ENCODE measurements at places on chromosomes 4 and X.

GRCh38 chr4:182206266-182206665, 36.9 kb upstream of the TENM3 start:
- DNase-seq, result no peak

DNA sequence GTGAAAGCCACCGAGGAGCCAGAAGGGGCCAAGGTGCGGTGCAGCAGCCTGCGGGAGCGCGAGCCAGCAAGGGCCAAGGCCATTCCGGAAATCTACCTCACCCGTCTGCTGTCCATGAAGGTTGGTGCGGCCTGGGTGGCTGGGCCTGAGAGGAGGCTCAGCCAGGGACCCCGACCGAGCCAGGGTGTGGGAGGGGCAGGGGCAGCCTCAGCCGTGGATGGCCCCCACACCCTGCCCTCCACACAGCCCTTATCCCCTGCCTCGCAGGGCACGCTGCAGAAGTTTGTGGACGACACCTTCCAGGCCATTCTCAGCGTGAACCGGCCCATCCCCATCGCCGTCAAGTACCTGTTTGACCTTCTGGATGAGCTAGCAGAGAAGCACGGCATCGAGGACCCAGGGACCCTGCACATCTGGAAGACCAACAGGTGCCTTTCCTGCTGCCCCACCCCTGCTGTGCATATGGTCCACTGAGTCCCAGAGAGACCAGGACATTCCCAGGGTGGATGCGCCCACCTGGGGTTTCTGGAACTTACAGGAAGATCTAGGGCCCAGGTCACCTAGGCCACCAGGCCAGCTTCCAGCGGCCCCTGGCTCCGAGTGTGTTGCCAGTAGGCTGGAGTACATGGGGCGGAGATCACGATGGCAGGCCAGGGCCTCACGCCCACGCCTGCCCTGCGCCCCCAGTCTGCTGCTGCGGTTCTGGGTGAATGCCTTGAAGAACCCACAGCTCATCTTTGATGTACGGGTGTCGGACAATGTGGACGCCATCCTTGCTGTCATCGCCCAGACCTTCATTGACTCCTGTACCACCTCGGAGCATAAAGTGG, 3.4 kb upstream of the SRPK3 start:
- no peak for DNase-seq

DNA sequence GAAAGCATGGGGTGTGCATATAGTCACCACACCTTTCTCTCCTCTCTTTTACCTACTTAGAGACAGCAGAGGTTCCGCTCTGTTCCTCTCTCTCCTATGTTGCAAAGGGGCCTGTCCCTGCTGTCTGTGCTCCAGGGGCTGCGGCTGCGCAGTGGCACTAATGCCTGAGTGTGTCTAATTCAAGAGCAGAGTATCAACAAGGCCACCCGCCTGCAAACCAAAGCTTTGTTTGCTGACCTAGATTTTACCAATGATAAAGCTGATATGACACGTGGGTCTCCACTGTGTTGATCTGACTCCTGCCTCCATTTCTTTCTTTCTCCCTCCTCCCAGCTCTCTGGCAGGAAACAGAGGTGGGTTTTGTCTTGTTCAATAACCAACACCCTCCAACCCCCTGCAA, 74.9 kb downstream of the NSG1 start:
- peak; percentile 5 for DNase-seq

DNA sequence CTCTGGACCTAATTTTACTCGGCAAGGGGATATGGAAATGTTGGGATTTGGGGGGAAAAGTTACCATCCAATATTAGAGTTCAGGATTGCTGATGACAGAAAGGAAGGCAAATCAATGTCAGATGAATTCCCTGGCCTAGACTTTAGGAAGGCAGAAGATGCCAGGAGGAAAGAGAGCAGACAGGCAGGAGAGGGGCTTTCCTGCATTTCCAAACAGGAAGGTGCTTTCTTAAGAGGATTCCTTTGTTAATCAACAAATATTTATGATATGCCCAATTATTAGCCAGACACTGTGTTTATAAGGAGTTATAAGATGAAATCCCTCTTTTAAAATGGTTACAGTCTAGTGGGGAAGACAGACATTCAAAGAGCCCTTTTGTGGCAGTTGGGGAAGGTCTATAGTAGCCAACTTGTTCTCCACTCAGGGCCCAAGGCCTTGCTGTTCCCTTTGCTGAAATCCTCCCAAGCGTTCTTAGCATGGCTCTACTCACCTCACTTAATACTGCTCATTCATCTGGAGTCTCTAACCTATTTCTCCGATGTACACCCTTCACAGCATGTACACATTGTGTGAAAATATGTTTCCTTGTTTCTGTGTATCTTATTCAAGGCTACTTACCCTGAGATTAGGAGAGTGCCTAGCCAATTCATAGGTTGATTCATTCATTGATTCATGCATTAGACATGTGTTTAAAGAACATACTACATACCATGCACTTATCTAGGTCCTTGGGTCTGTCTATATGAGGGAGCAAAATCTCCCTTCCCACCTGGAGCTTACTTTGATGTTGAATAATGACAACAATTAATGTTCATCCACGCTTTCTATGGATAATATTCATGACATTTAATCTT, 5.3 kb downstream of the IGFBP7 start:
- no peak for DNase-seq

DNA sequence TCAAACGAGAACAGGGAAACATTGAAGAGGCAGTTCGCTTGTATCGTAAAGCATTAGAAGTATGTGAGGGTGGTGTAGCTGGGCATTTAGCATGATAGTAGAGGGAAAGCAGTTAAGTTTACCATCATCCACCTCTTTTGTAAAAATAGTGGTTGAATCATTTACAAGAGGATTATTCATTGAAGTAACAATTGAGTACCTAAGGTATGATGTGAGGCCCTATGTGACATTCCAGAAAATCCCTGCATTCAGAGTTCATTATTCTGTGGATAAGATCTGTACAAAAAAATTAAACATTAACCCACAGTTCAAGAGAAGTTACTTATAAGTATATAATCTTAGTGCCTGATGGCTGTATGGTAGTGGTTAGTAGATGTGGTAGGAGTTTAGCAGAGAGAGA, 22.2 kb upstream of the GCNA start:
- DNase-seq, result no peak

- DNase-seq, result no peak
Observed at GRCh38 chrX:973010-973632, 239.3 kb downstream of the CRLF2 start.

GRCh38 chrX:153884590-153884989, 1.4 kb downstream of the L1CAM start:
- DNase-seq, result no peak

- no peak for DNase-seq
Observed at GRCh38 chrX:135432453-135432852, 10.7 kb downstream of the SMIM10L2A start.

DNA sequence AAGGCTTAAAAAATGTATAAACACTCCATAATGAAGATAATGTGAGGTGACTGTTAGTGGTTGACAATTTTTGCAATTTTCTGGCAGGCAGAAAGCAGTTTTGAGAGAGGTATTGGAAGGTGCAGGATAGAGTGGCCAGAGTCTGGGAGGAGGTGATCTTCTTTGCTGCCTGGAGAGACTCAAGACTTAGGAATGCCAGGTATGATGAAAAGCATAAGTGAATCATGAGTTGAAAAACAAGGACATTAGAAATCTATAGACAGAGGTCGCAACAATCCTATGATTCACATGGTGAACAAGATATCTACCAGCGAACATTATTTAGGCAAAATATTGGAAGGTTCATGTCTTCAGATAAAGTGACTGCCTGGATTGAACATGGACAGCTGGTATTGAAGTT, 118.5 kb downstream of the CFAP299 start:
- DNase-seq, result no peak

DNA sequence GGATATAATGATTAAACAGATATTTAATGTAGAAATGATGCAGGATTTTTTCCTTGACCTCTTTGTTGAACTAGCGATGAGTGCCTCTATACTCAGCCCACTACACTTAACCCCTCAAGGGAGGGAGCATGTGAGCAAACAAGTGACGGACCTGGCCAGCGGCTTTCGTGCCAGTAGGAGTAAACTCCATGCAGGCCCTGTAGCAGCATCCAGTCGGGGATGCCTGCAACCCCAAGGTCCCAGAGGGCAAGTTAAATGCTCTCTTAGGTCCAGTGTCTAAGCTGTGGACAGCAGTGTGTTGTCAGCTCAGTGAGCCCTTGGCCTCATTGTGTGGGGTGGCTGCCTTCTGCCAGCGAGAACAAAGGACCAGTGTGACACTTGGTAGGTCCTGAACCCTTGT, 708.7 kb downstream of the TECRL start:
- DNase-seq, result no peak

DNA sequence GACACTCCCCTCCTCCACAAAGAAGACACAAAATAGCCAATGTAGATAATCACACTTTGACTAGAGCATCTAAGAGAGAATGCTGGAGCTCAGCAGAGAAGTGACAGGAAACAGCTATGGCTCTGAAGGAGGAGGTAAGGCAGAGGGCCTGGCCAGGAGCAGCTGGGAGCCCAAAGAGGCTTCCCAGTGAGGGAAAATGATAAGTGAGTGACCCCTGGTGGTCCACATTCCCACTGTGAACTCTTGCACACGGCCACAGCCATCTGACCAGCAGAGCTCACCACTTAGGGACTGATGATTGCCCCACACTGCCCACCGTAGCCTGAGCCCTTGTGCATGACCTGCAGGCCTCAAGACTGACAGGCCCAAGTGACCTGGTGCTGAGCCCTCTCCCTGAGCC, 162.7 kb upstream of the GALNTL6 start:
- no peak for DNase-seq

- no peak for DNase-seq
Observed at GRCh38 chr4:7172508-7172907, 19.8 kb upstream of the SORCS2 start.

- no peak for DNase-seq
Observed at GRCh38 chr4:16687011-16687410, 211.4 kb downstream of the LDB2 start.

- DNase-seq, result no peak
Observed at GRCh38 chr4:178192611-178193010, 750.4 kb upstream of the AGA start.

DNA sequence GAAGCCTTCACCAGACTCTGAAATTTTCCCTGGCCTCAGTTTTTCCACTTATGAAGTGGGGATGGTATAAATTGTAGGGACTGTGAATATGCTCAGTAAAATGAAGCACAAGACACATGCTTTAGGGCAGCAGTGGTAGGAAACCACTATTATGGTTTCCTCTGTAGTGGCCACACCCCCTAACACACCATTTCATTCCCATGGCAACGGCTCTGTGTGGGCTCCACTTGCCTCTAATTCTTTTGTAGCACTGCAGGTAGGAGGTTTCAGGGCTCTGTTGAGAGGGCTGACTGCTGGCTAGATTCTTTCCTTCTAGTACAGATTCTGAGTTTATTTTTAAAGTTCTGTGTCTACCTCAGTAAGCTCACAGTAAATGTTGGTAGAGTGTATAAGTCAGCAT, 3.5 kb upstream of the VMA21 start:
- DNase-seq, result no peak

GRCh38 chrX:45697591-45697990, 496.9 kb upstream of the DIPK2B start:
- DNase-seq, result no peak

DNA sequence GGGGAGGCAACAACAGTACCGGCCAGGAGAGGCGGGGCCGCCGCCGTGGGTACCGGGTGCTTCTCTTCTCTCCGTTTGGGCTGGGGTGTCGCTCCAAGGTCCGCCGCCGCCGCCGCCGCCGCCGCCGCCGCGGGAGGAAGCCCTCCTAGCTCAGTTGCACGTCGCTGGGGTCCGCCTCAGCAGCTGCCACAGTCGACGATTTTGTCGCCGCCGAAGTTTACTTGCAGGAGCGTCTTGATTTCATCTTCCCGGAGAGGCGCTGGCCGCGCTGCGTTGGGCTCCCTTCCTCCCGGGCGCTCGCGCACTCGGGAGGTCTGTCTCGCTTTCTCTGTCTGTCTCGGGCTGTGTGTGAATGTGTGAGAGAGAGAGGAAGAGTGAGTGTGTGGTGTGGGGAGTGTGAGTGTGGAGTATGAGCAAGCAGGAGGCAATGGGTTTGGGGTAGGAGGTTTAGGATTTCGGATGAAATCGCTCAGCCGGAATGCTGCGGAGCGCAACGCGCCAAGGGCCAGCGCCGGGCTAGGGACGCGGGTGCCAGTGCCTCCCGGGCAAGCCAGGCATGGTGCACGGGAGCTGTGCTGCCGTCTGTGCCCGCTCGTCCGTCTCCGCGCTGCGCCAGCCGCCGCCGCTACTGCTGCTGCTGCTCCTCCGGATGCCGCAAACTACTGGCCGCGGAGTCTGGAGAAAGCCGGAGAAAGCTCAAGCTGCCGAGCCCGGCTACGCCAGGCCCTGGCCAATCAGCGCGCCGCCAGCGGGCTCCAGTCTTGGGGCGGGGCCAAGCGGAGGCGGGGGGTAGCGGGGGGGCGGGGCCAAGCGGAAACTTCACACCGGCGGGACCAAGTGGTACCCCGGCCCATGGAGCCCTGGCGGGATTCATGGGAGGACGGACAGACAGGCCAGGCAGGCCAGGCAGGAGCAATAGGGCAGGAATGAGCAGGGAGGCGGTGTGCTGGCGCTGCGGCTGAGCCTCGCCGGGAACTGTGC, at the start of gene PCDH19:
TSS of gene PCDH19 (minus strand) at position 664 of the 981 bp plus-strand sequence. CDS start 1,676 bp downstream, outside the sequence.
- no peak for DNase-seq

- DNase-seq, result no peak
Observed at GRCh38 chrX:152020888-152021287, 46.4 kb upstream of the GABRE start.

- no peak for DNase-seq
Observed at GRCh38 chr4:151866592-151866918, 105.7 kb upstream of the GATB start.

- DNase-seq, result no peak
Observed at GRCh38 chrX:41005445-41005992, 79.7 kb upstream of the USP9X start.

- DNase-seq, result no peak
Observed at GRCh38 chrX:86028681-86029080, 18.7 kb downstream of the CHM start.

DNA sequence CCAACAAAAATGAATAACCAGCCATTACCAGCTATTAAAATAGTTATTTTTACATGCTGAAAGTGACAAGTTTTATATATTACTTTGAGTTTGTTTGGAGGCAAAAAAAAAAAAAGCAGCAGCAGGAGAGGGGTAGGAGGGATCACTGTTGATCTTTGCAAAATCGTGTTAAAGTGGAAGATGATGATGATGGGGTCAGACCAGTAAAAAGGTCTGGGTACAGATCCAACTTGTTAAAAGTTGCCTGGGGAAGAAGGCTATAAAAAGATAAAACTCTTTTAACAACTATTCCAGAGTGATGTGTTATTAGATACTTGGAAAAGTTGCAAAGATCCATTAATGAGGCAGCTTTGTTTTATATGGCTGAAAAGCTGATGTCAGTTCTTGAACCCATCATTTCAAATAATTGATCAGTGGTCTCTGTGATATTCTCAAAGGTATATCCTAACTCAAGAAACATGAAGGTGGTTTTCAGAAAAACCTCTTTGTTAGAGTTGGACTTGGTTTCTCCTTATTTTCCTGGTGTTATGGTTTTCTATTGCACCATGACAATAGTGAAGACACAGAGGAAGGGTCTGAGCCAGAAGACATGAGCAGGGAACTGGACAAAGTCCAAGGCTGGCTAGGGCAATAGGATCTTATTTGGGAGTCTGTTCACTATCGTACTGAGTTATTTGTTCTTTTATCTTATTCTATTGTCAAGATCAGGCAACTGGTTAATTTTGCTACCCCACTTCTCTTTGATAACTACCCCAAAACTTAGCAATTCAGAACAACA, 44.8 kb downstream of the EDNRA start:
- DNase-seq, result no peak
